ENCODE measurements at places on chromosomes 2 and 18.

DNA sequence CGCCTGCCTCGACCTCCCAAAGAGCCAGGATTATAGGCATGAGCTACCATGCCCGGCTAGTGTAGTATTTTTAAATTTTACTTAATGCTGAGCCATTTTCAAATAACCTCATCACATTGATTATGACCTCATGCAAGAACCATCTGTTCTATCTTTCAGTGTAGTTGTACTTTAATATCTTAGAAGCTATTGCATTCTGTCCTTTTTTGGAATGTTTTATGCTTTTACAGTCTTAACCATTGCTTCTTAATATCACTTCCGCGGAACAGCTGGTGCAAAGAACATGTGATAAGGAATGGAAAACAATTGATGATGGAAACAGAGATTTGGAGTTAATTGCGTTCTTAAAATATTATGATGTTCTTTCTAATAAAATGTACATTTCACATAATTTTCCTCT is 2.7 kb downstream of the GEN1 start:
- no peak for DNase-seq

DNA sequence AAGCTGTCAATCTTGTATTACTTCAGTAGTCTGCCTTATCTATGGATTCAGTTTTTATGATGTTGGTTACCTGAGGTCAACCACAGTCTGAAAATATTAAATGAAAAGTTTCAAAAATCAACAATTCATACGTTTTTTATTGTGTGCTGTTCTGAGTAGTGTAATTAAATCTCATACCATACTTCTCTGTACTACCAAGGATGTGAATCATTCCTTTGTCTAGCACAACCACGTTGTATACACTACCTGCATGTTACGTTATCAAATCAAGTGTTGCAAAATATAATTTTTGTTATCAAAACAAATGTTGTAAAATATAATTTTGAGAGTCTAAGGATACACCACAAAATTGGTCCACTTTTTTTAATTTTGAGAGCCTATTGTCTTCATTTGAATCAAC is 590.2 kb upstream of the SETBP1 start:
- DNase-seq = no peak

DNA sequence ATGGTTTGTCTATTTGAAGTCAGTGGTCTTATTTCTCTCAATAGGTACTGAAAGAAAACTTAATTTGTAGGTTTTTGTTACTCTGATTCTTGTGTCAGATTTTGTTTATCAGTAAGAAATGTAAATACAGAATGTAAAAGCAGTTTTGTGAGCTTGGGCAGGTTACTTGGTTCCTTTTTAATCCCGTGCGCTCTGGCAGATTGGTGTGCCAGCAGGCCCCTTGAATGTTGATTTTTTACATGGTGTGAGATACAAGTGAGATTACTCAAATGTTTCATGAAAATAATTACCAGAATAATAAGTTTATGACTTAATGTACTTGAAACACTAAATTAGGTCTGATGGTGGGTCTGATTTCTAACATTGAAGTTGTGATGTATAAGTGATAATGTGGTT is 13.4 kb downstream of the HNRNPA3 start:
- DNase-seq = no peak

DNA sequence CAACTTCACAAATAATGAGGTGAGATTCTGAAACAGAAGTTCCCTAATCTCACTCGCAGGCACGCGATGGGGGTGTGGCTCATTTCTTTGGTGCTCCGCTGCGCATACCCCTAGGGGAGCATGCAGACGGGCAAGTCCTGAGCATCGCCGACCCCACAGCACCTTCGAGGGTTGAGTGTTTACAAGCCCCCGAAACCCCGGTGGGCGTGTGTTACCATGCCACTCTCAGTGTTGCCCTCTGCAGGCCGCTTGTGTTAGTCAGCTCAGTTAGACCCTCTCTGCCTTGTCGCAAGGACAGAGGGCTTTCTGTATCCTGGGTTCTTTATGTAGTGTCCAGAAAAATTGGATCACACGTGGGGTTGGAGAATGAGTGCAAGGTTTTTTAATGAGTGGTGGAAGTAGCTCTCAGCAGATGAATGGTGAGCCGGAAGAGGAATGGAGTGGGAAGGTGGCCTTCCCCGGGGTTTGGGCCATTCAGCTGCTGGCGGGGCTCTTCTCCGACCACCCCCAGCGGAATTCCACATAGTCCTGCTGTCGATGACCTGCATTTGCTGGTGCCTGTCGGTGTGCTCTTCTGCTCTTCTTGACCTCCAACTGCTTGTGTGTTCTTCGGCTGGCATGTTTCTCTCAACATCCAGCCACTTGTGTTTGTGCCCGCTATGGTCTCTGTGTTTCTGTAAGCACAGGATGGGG is 191.3 kb downstream of the RPRM start:
- no peak for DNase-seq

GRCh38 chr2:19458427-19459003 is 100.1 kb upstream of the OSR1 start:
- no peak for DNase-seq

DNA sequence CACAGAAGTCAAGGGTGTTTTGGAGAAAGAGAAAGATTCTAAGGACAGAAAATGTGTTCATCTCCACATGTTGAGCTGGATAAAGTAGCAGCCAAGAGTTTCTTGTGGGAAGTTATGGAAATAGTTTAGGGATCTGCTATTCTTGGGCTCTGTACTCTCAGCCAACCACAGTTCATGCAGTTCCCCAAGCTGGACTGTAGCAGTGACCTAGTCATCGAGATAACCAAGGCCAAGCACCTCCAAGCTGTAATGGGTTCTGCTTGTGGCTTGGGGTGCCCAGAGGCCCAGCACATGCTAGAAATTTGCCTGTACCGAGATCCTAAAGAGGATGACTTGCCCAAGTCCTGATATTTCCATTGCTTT is 91.9 kb upstream of the RASGRP3 start:
- DNase-seq = no peak

DNA sequence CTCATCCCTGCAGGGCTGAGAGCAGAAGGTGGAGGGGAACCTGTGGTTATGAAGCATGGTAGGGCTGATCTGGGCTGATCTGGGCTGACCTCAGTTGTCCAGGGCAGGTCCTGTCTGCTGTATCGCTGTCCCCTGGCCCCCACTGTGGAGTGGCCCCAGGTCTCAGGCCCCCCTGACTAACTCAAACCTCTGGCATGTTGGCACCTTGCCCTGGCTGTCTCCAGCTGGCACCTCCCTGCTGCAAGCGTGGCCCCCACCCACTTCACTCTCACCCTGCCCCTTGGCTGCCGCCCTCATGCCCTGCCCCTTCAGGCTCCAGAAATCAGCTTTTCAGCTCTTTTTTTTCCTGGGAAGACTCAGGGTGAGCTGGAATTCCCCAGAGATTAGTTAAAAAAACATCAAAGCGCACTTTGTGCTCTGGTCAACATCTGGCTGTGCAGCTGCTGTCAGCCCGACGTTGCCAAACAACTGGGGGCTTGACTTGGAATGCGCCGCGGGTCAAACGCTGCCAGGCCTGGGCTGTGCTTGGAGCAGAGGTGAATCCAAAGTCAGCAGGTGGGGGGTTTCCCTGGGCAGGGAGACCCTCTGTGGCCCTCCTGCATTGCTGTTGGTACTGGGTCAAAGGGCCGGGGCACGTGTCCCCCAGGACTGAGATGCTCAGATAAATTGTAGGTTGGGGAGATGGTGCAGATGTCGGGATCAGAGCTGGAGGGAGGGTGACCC is 173.8 kb upstream of the HDAC4 start:
- DNase-seq = no peak

DNA sequence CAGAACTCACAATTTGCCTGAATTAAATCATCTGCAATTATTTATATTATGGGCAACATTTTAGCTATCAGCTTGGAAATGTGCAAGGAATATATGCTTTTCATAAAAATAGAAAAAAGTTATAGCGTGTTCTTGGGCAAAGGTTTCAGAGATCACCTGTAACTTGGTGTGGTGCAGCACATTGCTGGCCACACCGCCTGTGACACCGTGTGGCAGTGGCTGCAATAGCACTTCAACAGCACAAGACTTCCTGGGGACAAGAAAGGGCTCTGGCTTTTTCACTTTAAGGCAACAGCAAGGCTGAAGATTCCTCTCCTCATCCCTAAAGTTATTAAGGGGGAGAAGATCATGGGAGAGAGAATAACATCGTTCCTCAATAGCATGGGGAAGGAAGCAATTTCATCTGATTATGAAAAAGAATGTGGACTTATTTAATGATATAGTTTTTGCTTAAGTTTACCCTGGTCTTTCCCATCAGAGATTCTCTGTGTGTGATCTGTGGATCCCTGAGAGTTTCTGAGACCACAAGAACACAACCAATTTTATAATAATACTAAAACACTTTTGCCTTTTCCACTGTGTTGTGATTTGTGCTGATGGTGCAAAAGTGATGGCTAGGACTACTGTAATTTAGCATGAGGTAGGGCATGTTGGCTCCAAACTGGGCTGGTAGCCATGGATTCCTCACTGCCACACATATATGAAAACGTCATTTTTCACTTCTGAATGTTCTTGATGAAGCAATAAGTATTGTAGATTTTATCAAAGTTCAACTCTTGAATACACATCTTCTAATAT is 15.0 kb upstream of the SERPINB3 start:
- DNase-seq = no peak

DNA sequence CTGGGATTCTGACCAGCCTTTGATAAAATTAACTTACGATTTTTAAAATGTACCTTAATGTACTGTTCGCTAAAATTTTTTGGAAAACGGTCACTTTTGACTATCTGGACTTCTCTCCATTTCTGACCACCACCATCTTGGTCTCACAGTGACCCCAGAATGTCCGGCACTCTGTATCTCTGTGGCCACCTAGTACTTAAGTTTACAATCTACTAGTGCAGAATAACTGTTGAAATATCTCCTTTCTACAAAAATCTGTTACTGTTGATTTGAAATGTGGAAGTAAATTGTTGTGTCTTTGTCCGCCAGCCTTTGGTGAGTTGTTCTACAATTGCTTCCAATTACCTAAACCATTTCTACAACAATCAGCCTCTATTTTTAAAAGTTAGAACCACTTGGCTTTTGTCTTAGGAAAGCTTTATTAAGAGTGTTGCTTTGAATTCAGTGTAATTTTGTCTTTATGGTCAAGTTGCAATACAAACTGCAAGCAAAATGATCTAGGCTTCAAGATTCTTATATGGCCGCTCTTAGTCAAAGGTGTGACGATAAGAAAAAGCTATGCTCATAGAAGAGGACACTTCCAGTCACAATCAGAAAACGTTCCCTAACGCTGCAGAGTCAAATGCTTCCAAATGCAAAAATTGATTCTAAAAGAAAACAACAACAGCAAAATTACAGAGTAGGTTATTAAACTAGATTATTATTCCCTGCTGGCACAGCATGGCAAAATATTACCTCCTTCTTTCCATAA is 283.3 kb downstream of the STK39 start:
- no peak for DNase-seq

GRCh38 chr2:75138528-75138927 is 60.8 kb downstream of the TACR1 start:
- DNase-seq = no peak

DNA sequence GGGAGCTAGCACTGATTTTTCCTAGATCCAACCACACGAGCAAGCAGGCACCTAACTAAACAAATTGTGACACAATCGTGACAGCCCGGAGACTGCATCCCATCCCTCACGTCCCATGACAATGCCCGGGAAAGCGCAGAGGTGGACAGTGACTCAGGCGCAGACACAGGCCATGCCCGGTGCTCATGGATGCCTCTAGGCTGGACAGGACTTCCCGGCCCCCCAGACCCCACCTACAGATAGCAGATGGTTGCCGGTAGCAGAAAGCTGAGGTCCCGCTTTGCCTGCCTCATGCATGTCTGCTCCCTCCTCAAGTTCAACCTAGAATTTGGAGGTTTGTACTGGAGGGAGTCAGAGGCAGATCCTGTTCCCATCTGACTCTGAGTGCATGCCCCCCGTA is 81.0 kb downstream of the TPO start:
- no peak for DNase-seq

DNA sequence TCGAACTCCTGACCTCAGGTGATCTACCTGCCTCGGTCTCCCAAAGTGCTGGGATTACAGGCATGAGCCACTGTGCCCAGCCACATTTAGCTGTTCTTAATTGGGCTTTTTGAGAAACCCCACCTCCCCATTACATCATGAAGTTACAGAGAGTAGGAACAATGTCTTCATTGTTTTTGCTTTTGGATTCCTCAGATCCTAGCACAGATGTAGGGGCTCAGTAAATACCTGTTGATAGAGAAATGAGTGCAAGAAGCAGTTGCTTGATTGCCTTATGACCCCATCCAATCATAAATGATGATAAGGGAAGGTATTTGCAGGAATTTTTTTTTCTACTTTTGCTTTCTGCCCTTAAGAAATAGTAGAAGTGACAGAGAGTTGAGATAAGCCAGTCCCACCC is 25.4 kb downstream of the GREB1L start:
- no peak for DNase-seq

Measured in C1 segment of cervical spinal cord (tissue), 14 donors.